ENCODE measurements at places on chromosomes 1 and 21.

DNA sequence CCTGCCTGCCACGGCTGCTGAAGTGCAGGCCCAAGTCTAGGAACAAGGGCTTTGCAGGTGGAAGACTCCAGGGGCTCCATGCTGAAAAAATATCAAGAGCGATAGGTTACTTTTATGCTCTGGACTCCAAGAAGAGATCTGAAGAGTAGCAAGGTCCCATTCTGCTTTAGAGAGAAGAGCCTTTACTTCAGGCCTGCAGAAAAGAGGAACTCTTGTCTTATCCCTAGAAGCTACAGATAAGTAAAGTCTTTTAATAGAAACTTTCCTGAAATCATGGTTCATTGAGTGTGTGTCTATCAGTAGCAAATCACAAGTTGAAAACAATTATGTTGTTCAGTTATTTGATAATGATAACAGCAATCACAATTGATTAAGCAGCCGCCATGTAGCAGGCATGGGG is 113.3 kb downstream of the TNR start:
- no peak for DNase-seq

DNA sequence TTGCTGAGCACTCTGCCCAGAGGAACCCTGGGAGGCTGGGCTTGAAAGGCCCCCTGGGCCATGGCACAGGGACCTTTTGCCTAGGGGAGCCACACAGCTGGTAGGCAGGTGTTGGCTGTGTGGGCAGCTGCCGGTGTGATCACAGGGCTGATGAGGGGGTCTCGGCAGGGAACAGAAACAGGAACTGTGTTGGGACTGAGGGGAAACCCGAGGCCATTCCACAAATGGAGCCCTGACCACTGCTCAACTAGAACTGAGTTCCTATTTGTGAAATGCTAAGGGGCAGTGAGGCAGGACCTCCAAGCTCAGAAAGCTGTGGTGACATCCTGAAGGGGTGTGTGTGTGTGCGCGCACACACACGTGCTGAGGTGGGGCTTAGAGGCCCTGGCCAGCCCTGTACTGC is 6.4 kb upstream of the THEM5 start:
- no peak for DNase-seq

DNA sequence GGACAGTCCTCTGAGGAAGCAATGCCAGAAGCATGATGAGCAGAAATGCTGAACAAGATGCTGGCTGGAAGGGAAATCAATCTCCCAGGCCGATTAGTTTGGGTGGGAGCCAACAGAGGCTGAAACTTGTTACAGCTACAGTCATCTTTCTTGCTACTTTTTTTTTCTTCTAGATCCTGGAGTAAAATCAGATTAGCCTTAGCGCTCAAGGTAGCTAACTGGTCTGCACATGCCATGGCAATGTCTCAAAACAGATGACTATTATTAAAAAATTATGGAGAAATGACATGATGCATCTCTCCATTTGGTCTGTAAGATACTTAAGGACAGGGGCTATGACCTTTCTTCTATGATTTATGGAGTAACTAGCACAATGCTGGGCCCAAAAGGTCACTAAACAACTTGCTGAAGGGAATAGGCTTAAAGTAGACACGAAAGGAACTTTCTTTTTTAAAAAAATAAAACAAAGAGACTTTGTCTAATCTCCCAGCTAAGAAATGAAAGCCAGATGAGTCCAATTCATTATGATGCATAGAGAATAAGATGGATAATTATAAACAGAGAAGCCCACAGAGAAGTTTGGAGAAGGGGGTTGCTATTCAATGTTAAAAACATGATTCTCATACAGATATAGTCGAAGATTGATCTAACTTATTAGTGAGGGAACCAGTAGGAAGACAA is 42.5 kb downstream of the UTP25 start:
- no peak for DNase-seq

GRCh38 chr1:7616953-7617352 is 154.1 kb upstream of the VAMP3 start:
- no peak for DNase-seq

GRCh38 chr1:185759061-185759460 is 24.9 kb downstream of the HMCN1 start:
- peak; percentile 34 for DNase-seq

DNA sequence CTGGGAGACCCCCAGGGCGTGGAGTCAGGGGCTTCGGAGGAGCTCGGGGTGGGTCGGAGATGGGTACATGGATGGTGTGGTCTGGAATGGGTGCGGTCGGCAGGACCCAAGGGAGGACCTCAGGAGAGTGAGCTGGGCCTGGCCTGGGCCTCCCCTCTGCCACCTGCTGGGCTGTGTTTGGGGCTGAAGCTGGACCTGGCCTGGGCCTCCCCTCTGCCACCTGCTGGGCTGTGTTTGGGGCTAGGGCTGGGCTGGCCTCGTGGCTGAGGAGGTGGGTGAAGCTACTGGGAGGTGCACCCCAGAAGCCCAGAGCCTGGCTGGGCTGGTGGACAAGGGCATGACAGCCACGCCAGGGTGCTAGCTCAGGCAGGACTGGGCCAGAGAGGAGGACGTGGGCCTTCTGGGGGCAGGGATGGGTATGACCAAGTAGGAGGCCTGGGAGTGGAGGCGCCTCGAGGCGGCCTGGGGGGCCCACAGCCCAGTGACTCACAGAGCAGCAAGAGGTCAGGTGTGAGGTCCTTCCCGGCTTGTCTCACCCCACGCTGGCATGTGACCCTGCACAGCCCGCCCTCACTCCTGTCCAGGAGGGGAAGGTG is 14.5 kb downstream of the SAMD11 start:
- peak; percentile 48 for DNase-seq

DNA sequence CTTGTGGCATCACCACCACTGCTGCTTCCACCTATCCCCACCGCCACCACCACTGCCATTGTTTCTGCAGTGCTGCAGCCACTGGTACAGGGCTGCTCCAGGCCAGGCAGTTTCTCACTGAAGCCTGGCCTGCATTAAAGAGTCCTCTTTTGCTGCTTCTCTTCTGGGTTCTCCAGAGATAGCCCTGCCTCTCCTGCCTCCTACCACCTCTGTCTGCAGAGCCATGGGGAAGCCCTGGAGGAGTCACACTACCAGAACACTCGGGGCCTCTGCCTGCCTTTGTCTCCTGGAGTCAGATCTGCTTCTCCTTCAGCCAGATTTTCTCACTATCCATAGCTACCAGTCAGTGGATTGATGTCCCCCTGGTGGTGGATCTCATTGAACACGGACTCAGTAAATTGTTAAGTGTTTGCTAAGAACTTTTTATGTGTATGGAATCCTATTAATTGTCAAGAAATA is 37.7 kb upstream of the DDAH1 start:
- DNase-seq: peak; percentile 93

- DNase-seq: no peak
Observed at GRCh38 chr1:2224631-2225428, 3.3 kb upstream of the SKI start.

GRCh38 chr1:220893701-220894024 is 14.4 kb downstream of the HLX start:
- DNase-seq: no peak

DNA sequence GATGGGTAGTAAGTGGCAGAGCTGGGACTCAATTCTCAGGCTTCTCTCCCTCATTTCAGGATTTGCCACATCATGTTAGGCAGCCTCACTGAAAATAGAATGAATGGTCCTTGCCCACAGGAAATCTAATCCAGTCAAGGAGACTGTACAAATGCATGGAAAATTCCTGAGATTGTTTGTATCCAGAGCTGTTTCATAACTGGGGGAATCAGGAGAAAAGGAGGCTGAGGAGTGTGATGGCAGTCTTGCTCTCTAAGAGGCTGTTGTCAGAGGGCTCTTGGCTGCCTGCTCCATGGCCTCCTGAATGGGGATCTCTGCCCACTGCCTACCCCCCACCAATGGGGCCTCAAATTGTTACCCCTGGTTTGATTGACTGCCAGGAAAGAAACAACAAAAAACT is 141.9 kb upstream of the TNR start:
- DNase-seq: peak; percentile 24

DNA sequence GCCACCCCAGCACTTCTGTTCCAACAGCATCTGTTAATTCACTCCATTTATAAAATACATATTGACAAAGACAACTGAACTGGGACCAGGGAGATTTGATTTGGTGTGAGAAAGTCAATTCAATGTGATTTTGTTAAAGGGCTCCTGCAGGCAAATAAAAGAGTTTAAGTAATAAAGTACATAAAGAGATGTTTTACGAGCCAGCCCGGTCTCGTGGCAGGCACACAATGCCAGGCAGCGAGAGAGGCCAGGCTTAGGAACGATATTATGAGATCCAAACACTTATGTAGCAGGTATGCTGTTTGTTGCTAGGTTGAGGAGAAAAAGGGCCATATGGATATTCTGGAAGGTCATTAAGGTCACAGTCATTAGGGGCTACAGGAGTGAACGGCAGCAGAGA is 227.1 kb downstream of the KCTD3 start:
- DNase-seq: no peak

- DNase-seq: no peak
Observed at GRCh38 chr1:30726236-30726635, 2.9 kb upstream of the MATN1 start.

Data from dermis blood vessel endothelial cell (primary cell).